ENCODE measurements at places on chromosomes 1 and 21. TPM values are rescaled to one million over a fixed set of nuclear protein-coding genes. Genes with fewer than 3 reads are reported as not detected.

The TIE1 gene
- 2.9 TPM for total RNA-seq

The RO60 gene
- 71.4 TPM for total RNA-seq

The LCE3E gene
- total RNA-seq = not detected

The NBPF6 gene
- total RNA-seq = 0.23 TPM

The CRYAA gene
- total RNA-seq = not detected

The PTPN22 gene
- total RNA-seq = 57.8 TPM

The S100A16 gene
- not detected for total RNA-seq

The RIPPLY3 gene
- not detected for total RNA-seq

The AADACL3 gene
- total RNA-seq = not detected

The NEGR1 gene
- total RNA-seq = not detected

The RHOU gene
- 0.28 TPM for total RNA-seq

The FCAMR gene
- total RNA-seq = not detected

The NDUFS5 gene
- total RNA-seq = 173 TPM

The OXCT2 gene
- 5.6 TPM for total RNA-seq

The PER3 gene
- total RNA-seq = 4.5 TPM

The ADGRL2 gene
- total RNA-seq = not detected

The CYP4X1 gene
- total RNA-seq = not detected

The NBL1 gene
- total RNA-seq = 55.7 TPM

The MIXL1 gene
- total RNA-seq = not detected

The SYT6 gene
- total RNA-seq = not detected

The LAPTM5 gene
- total RNA-seq = 184 TPM

The TMEM52 gene
- 1.2 TPM for total RNA-seq

The NGF gene
- not detected for total RNA-seq

The CLCA1 gene
- not detected for total RNA-seq

The PEF1 gene
- 56.5 TPM for total RNA-seq

The TPTE gene
- total RNA-seq = not detected

The FAAP20 gene
- total RNA-seq = 61.5 TPM

The IGSF3 gene
- total RNA-seq = 4.6 TPM

The TNFRSF1B gene
- 153 TPM for total RNA-seq

The PYHIN1 gene
- total RNA-seq = 10.0 TPM

The SYDE2 gene
- total RNA-seq = 2.1 TPM

The OR2M7 gene
- not detected for total RNA-seq

The KCNK2 gene
- total RNA-seq = not detected

The CDA gene
- not detected for total RNA-seq

The FMO1 gene
- total RNA-seq = not detected

The EIF2D gene
- total RNA-seq = 72.7 TPM

The FCER1G gene
- total RNA-seq = 0.71 TPM

The TMEM61 gene
- 0.16 TPM for total RNA-seq

The GNG12 gene
- total RNA-seq = 0.16 TPM

The SSR2 gene
- 227 TPM for total RNA-seq

The ARTN gene
- total RNA-seq = 0.39 TPM

The TFF2 gene
- total RNA-seq = not detected

The TRIM17 gene
- 2.3 TPM for total RNA-seq

The POLR3C gene
- total RNA-seq = 33.4 TPM

The FNBP1L gene
- total RNA-seq = 0.32 TPM

The CFHR3 gene
- not detected for total RNA-seq

The SPRR5 gene
- not detected for total RNA-seq

The PSMA5 gene
- 281 TPM for total RNA-seq

The KDF1 gene
- not detected for total RNA-seq

The MTARC2 gene
- total RNA-seq = not detected

The CGN gene
- total RNA-seq = 0.50 TPM

Measured in activated T-helper 2 cell treated with anti-CD3 and anti-CD28 coated beads, Interferon-gamma antibody, Interleukin-2, Interleukin-4, amounts not matched to agents 10 μg/mL and 5 μg/mL and 100 μg/mL, durations not matched to agents 14 hours and 24 hours and 36 hours (primary cell).